Spleen (tissue), 13 donors: ENCODE measurements at places on chromosomes 6 and 20. TPM values are rescaled to one million over a fixed set of nuclear protein-coding genes. Genes with fewer than 3 reads are reported as not detected.

Gene SLC17A9
- 33.9 TPM for total RNA-seq

Gene PNLDC1
- not detected for total RNA-seq

DNA sequence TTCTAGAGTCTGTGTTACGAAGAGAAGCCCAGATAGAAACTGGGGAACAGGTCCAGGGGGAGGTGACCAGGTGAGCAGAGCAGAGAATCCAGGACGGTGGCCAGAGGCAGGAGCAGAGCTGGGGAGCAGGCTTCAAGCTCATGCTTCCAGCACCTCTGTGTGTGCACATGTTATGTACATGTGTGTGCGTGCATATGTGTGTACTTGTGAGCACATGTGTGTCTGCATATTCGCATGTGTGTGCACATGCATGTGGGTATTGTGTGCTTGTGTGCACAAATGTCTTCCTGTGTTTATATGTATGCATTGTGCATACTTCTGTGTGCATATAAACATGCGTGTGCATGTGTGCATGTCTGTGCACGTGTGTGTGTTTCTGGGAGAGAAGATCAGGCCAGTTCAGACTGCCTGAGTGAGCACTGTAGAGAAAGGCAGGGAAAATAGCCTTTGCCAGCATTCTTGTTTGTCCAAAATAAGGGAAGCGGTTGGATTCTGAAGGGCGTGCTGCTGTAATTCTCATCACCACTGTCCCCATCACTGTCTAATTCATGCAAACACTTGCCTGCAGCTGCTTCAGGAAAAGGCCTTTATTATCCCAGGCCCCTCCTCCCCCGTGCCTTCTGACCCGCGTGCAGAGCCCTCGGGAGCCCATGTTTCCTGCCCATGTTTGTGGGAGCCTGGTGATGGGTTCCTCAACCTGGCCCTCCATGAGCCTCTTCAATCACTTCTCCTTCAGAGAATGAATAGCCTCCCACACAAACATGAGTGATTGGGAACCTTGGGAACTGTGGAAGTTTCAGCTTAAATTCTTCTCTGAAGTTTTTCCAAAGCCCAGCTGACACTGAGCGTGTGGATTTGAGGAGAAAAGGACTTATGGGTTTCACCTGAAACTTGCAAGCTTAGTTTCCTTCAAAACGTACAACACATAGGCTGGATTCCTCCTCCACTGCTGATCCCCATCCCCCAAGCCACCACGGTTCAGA, 161.7 kb upstream of the AFDN start:
- peak; percentile 54 for DNase-seq

Gene PPP1R3D
- 12.0 TPM for total RNA-seq

Gene CRYBG1
- total RNA-seq, result 29.9 TPM

DNA sequence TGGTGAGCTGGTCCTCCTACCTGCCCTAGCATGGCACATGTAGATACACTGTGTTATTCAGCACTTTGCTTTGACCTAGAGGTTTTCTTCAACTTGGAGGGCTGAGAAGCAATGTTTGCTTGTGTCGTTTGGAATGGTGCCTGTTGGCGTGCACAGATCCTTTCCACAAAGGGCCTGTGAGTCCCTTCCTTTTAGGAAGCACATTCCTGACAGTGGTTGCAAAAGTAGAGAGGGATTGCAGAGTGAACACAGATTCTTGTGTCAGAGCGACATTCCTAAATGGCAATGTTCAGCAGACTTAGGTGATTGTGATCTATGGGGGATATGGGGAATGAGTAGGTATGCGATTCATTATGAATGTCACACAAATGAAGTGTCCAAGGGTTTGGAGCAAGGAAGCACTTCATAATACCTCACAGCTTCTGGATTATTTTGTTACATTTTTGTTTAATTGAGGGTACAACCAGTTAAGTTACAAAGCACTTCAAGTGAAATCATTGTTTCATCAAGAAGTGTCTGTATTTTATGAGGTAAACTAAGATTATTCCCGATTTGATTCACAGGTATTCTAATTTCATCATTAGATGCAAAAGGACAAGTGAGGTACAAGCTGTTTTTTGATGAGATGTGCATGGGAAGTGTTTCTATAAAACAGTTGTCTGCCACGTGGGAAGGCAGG, 713 bp upstream of the RNF144B start:
- no peak for DNase-seq

- peak; percentile 94 for DNase-seq
Observed at GRCh38 chr6:71289039-71289801, 609 bp downstream of the OGFRL1 start.

DNA sequence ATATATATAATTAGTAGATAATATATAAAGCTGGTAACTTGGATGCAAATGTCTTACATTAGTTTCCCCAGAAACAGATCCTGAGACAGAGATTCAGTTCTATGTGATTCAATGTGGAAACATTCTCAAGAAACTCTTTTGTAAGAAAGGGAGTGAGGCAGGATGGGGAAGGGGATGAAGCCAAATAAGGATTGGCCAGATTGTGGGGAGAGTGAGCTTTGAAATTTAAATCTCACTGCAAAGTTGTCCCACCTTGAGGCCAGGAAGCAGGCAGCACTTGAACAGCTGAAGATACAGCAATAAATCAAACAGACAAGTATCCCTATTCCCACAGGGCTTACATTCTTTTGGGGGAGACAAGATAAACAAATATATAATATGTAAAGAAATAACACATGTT, 126.3 kb upstream of the HEY2 start:
- no peak for DNase-seq

- no peak for DNase-seq
Observed at GRCh38 chr6:149079911-149080491, 237.5 kb upstream of the TAB2 start.

Gene PSMA7
- 172 TPM for total RNA-seq

DNA sequence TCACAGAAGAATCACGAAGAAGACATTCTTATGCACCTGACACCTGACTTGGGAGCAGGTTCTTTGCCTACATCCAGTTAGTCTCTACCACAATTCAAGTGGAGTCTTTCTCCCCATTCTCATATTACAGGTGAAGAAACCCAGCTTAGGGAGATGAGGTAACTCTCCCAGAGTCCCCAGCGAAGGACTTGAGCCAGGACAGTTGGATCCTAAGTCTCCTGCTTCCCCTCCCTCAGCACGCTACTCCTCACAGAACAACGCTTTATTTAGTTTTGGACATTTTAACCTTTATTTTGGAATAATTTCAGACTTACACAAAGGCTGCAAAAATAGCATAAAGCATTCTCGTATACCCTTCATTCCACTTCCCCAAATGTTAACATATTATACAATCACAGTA, 824 bp upstream of the CSTL1 start:
- DNase-seq, result no peak

Gene SIRPB2
- 27.3 TPM for total RNA-seq

Gene SCAND1
- total RNA-seq, result 55.0 TPM
